ENCODE measurements at places on chromosomes 7 and 10. TPM values are rescaled to one million over a fixed set of nuclear protein-coding genes. Genes with fewer than 3 reads are reported as not detected.
A peak's percentile ranks its signal among the peaks of the same experiment; 100 is the strongest.

The TMEM229A gene
- 0.80 TPM for total RNA-seq

DNA sequence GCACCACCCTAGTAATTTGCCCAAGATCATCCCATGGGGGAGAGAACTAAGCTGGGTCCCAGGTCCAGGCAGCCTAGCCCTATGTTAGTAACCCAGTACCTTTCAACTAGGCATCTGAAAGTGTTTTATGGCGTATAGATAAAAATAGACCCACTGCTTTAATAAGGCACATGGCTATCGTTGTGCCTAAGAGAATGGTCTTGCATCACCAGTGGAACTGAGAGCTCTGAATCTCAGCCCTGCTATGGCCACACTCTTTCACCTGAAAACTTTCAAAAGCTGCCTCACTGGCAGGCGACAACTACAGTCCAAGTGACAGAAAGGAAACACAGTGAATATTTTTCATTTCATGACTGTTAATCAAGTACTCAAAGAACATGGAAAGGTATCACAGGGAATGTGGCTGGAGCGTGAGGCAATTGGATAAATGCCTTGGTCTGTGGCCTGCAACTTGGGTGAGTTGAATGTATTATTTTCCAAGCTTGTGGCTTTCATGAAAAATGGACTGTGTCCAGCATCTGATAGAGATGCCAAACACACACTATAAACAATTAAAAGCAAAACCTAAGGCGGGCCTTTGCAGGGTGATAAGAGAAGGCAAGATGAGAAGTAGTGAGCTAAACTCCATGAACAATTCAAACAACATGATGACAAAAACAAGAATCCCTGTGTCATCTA is 18.0 kb upstream of the SFMBT2 start:
- no peak for DNase-seq

DNA sequence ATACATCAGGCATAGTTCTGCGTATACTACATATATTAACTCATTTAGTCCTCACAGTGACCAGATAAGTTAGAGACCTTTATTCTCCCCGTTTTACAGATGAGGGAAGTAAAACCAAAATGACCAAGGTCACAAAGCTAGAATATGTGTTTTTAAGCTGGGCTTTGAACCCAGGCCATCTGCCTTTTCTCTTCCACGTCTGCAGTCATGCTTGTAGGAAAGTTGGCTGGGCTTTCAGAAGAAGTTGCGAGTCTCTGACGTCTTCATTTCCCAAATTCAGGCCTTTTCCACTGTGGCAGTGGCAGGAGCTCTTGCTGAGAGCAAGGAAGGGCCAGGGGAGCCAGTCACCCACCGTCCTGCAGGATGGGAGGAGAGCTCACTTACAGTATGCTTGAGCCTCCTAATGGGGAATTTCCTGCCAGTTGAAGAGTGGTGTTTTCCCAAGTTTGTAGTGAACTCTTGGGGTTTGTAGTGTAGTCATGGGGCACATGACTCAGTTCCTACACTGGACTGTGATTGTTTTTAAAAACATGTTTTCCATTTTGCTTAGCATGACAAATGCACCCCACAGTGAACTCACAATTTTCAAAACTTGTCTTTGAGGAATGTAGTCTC is 34.2 kb downstream of the CYP17A1 start:
- DNase-seq = peak; percentile 73

The NME8 gene
- total RNA-seq = 0.14 TPM

Data from GM23338 (cell line).